ENCODE measurements at places on chromosomes 2 and 18.
A peak's percentile ranks its signal among the peaks of the same experiment; 100 is the strongest.

DNA sequence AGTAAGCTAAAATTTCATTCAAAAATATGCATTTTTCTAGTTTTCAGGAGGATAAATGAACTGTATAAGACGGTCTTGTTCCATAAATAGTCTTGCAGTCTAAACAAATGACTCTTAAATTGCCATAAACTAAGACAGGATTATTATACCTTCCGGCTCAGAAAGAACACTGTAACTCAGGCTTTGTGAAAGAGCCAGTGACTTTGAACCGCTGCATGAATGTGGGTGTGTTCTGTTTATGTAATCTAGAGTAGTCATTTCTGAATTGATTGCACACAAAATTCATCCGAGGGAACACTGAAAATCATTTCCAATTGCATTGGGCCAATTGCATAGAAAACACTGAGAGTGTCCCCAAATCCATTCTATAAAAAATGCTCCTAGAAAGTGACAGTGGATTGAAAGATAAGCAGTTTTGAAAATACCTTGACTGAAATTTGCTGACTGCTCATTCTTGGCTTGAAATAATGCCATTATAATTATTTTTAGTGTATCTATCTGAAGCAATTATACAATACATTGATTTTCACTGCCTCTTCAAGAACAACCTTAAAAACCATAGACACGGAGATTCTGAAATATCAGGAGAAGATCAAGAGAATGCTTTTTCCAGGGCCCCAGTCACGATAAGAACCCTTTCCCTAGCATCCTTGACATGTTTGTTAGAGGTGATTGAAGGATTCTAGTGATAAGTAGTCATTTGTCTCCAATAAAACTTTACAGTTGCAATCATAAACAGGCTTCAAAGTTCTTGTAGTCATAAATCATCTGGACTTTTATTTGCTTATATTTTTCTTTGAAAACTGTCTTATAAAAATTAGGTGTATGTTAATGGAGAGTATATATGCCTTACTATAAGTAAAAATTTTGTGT lies 55.4 kb downstream of the CNTNAP5 start:
- DNase-seq: no peak

GRCh38 chr18:43847164-43848091 lies 570.1 kb upstream of the SYT4 start:
- DNase-seq: peak; percentile 34

GRCh38 chr2:98822301-98823164 lies 91.6 kb upstream of the MGAT4A start:
- DNase-seq: no peak

DNA sequence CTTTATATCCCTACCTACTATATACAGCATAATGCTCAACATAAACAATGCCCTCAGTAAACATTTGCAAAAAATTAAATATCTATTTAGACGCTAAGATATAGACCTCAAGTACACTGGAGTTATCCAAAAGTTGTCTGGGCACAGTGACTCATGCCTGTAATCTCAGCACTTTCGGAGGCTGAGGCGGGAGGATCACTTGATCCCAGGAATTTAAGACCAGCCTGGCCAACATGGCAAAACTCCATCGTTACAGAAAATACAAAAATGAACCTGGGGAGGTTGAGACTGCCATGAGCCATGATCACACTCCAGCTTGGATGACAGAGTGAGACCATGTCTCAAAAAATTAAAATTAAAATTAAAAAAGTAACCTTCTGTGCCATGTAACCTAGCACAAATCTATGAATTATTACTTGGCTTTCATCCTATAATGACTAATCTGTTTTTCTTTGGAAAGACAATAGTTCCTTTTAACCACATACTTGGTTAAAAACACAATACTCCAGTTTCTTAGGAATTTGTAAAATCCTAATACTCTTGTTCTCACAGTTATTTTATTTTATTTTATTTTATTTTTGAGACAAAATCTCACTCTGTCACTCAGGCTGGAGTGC lies 6.7 kb upstream of the TNFAIP6 start:
- DNase-seq: no peak

DNA sequence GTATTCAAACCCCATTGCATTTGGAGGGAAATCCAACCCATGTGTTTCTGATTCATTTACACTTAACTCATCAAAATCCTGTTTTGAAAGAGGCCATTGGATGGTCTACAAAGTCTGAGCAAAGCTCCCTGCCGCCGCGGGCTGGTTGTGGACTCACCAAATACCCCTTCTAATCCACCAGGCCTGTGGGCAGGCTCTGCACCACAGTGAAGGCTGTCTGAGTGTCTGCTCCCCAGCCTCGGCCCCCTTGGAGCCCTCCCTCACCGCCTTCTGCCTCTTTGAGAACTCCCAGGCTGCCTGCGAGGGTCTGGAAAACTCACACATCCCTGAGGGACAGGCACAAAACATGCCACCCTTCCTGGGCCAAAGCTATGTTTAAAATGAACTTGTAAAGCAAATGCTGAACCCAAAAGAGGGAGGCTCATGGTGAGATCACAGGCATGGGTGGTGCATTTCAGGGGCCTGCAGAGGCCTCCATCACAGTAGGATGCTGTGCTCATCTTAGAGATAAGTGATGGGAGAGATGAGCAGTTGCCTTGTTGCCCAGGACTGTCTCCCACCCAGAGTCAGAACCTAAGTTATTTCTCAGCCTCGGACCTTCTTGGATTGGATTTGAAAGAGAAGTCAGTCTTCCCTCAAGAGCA lies 225.0 kb downstream of the CYP26B1 start:
- no peak for DNase-seq

DNA sequence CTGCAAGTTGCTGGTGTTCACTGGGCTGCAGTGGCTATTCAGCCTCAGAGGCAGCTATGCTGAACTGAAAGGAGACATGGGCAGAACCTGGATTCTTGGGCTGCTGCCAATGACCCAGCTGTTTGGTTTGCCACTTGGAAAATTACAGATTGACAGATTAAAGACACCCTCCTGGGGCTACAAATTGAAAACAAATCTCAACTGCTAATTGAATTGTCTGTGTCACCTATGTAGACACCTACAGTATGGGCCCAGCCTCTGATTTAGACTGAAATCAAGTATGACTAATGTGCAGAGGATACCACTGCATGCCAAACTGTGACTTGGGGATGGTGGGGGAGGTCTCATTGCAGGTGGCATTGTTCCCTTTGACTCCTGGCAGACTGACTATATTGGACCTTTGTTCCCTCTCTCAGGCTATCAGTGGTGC lies 42.8 kb downstream of the ITSN2 start:
- peak; percentile 67 for DNase-seq

DNA sequence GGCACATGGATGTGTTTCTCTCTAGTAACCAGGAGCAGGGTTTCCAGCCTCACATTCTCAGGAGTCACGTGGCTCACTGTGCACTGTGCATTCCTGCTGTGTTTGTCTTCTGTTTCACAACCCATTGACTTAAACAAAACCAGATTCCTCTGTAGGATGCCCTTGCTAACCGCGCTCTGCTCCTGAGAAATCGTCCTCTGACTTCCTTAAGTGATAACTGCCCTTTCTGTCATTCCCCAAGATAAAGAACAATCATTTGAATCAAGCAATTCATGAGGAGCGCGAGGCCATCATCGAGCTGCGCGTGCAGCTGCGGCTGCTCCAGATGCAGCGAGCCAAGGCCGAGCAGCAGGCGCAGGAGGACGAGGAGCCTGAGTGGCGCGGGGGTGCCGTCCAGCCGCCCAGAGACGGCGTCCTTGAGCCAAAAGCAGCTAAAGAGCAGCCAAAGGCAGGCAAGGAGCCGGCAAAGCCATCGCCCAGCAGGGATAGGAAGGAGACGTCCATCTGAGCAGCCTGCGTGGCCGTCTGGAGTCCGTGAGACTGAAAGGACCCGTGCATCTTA lies 60.2 kb downstream of the RALBP1 start:
- no peak for DNase-seq

DNA sequence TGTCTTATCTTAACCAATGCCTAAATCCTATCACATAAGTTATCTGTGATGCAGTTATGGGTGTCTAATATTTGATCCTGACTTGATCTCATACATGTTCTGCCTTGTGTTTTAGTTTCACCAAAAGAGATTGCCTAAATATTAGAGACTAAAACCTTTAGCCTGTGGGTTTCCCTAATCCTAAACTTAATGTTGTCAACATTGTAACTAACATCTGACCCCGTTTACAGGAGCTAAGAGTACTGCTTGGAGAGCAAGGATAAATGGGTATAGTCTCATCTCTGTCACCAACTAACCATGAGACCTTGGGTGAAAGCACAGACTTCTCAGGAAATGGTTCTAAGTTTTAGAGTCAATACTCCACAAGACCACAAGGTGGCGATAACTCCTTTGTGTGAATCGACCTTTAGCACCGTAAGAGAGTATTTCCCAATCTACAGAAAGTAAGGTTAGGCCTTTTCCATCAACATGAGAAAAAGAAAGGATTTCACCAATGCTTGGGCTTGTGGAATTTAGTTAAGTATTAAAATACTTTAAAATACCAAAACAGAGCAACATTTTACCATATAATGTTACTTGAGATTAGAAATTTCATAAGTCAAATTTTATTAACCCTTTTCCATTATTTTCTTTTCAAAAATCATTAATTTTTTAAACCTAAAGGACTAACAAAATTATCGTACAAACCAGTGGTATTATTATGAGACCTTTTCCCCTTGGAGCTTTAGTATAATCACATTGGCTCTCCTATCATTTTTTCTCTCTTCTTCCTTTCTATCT lies 60.5 kb downstream of the G6PC2 start:
- peak; percentile 62 for DNase-seq

Data from NCI-H1417 (cell line).